Caki2 (cell line): ENCODE measurements at places on chromosomes 4 and X.

DNA sequence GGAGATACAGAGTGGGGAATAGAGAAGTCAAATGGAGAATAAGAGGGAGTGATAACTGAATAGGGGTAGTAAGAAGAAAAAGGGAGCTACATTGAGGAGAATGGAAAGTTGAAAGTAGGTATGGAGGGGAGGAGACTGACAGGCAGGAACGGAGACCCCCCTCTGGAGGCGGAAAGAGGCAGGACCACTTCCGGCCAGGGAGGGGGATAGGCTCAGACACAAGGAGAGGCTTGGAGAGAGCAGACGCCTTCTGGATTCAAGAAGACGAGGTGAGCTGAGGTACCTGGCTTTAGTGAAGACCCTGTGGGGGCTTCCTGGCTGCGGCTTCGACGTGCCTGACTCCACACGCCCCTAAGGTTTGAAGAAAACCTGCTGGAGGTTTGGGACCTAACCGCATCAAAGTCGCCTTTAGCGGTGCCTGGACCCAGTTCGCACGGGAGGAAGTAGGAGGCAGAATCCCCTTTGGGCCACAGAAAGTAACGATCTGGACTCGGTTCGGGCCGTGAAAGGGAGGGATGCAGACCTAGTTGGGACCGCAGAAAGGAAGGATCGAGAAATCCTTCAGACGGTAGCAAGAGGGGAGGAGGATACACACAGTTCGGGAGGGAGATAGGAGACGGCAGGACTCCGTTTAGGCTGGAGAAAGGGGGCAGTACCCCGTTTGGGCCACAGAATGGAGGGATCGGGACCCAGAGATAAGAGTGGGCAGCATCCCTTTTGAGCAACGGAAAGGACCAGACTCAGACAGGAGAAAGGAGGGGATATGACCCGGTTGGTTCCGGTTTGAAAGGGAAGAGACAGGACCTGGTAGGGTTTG, at the start of gene TRO:
TRO (plus strand) TSS at position 215 of the 817 bp plus-strand sequence. CDS start 1,423 bp downstream, outside the sequence.
- no peak for DNase-seq

GRCh38 chr4:138216272-138216867, 25.8 kb downstream of the SLC7A11 start:
- DNase-seq: peak; percentile 48

DNA sequence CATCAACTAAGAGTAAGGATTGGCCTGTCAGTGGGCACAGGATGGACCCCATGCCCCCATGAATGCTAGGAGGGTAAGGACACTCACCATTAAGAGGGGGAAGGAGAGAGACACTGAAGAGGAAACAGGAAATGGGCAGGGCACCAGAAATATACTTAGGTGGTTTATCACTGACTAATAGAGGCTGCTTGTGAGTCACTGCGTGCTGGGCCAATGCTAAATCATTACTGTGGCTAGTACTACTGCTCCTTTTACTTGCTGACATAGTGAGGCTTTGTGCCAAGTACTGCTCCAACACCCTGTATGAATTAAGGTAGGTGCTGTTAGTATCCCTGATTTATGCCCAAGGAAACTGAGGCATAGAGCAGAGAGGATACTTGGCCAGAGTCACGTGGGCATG, 130.4 kb upstream of the FRMPD4 start:
- DNase-seq: peak; percentile 46

DNA sequence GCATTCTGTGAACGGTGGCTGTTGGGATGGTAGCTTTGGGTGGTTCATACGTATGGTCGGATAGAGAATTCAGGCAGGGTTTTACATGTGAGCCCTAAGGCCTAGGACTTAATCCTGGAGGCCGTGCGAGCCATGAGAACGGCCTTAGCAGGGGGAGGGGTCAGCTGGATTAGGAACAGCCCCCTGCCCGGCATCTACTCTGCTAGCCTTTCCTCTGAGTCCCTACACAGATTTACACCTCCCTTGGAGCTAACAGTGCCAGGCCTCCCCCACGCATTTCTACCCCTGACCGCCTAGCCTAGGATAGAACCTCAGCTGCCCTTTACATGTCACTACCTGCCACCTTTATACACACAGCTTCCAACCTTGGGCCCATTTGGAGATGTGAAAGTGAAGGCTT, 7.1 kb downstream of the PRAF2 start:
- no peak for DNase-seq

DNA sequence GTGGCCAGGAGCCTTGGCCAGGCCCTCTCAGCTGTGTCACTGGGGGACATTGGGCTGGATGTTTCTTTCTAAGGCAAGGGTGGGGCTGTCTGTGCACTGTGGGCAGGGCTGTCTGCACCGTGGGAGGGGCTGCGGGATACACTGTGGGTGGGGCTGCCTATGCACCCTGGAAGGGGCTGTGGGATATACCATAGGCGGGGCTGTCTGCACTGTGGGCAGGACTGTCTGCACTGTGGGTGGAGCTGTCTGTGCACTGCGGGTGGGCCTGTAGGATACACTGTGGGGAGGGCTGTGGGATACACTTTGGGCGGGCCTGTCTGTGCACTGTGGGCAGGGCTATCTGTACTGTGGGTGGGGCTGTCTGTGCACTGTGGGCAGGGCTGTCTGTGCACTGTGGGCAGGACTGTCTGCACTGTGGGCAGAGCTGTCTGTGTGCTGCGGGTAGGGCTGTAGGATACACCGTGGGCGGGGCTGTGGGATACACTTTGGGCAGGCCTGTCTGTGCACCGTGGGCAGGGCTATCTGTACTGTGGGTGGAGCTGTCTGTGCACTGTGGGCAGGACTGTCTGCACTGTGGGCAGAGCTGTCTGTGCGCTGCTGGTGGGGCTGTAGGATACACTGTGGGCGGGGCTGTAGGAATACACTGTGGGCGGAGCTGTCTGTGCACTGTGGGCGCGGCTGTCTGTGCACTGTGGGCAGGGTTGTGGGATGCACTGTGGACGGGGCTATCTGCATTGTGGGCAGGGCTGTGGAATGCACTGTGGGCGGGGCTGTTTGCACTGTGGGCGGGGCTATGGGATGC, 31.1 kb downstream of the ACOX3 start:
- peak; percentile 71 for DNase-seq

- no peak for DNase-seq
Observed at GRCh38 chrX:77223046-77223445, 224.1 kb upstream of the FGF16 start.

DNA sequence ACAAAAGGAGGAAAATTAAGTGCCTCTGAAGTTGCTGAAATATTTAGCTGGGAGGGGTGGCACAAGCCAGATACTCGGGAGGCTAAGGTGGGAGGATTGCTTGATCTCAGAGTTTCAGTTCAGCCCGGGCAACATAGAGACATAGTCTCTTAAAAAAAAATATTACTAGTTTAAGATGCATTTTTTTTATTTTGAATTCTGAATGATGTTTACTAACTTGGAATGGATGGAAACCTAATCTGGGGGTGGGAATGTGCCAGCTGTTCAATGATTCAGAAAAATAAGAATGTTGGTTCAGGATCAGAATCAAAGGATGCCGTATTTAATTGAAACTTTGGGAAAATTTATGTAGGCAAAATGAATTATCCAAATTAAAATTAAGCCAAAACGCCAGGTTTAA, 167.2 kb upstream of the ANK2 start:
- DNase-seq: no peak

DNA sequence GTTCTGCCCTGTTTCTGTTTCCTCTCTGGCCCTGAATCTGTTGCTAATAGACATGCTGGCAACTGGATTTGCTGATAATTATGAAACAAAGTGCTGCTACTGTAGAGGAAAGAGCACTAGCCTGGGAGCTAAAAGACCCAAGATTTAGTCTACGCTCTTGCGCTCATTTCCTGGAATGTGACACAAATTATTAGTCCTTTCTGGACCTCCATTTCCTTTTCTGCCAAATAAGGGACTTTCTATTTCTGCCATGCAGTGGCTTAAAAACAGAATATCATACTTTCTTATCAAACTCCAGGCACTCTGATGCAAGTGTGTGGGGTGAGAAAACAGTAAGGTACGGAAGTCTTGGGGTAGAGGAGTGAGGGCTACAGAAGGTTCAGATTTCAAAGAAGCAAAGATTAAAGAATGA, 48.3 kb upstream of the GPR174 start:
- DNase-seq: no peak

- DNase-seq: no peak
Observed at GRCh38 chrX:50108264-50108663, 92.5 kb downstream of the AKAP4 start.
